ENCODE measurements at places on chromosomes 7 and 10. TPM values are rescaled to one million over a fixed set of nuclear protein-coding genes. Genes with fewer than 3 reads are reported as not detected.

DNA sequence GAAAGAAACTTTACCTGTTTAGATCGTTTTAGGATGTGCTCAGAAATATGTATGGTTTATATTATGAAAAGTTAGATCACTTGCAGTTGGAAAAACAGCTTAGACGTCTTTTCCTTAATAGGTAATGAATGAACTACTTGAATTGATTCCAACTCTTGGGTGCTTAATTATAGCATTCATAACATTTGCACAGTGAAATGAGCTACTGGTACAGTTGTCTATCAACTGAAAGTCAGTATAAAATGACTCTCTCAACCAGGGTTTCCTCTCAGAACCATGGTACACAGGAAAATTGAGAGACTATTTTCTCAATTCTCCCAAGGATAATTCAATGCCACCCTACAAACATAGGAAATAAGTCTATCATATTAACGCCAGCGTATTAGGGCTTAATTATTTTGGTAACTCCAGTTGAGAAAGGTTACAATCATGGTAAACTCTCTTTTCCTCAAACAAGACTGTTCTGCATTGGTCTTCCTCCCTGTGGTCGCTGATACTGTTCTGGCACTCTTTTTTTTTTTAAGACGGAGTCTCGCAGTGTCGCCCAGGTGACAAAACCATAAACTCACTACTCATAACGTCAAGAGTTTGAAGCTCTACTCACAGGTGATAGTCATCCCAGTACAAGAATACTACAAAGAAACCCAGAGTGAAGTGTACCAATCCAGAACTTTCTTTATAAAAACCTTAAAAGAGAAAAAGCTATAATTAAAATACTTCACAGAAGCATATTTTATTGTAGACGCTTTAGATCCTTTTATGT, 2.0 kb downstream of the ANLN start:
- DNase-seq = no peak

- no peak for DNase-seq
These were observed 48.9 kb downstream of the PYROXD2 start for GRCh38 chr10:98366062-98366530.

GRCh38 chr7:139820089-139820488, 9.0 kb upstream of the TBXAS1 start:
- no peak for DNase-seq

GRCh38 chr10:96655461-96656197, 64.7 kb downstream of the PIK3AP1 start:
- no peak for DNase-seq

MET gene
- 35.1 TPM for total RNA-seq

- DNase-seq = no peak
These were observed 685.4 kb upstream of the MBL2 start for GRCh38 chr10:53458007-53458406.
